ENCODE measurements at places on chromosomes 3 and 15. TPM values are rescaled to one million over a fixed set of nuclear protein-coding genes. Genes with fewer than 3 reads are reported as not detected.

Gene EXD1
- not detected for polyA plus RNA-seq

DNA sequence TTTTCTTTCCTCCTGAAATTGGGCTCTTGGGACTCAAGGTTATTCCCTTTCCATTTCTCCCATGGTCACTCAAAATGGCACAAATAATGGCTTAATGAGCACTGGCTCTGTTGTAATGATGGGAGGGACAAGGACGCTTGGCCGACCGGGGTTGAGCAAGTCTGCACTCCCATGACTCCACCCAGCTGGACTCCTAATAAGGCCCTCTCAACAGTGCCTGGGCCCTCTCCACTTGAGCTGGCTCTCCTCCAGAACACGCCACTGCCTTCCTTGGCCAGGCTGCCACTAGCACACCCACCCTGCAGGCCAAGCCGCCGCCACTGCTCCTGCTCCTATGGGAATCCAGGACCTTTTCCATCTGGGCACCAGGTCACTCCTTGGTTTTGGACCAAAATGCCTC, 42.3 kb downstream of the ADCY5 start:
- DNase-seq: no peak

GRCh38 chr3:29186982-29187725, 93.7 kb upstream of the RBMS3 start:
- DNase-seq: no peak

Gene TMIE
- polyA plus RNA-seq: 0.84 TPM

Gene LMAN1L
- not detected for polyA plus RNA-seq

DNA sequence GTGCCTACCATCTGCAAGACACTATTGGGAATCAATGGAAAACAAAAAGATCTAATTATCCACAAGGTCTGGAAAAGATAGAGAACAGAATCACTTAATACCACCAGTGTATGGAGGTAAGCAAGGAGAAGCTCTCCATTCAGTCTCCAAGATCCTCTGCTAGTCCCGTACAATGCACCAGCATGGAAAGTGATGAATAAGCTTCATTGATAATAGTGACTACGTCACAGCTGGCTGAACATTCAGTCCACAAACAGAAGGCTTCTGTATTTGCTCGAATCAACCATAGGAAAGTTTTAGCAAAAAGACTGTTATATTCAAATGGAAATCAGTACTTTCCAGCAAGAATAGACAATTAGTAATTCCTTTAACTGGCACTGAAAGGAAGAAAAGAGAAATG, 42.9 kb downstream of the IGSF11 start:
- DNase-seq: no peak

Measured in renal cortex interstitium (tissue), 15 donors.